RCC 7860 (cell line): ENCODE measurements at places on chromosomes 6 and 20.

GRCh38 chr6:1916334-1917070, 306.8 kb downstream of the FOXC1 start:
- peak; percentile 51 for DNase-seq

GRCh38 chr6:30614843-30615218, 2.2 kb downstream of the PPP1R10 start:
- DNase-seq, result peak; percentile 89

GRCh38 chr6:107624050-107624449, 134.1 kb downstream of the SOBP start:
- no peak for DNase-seq

DNA sequence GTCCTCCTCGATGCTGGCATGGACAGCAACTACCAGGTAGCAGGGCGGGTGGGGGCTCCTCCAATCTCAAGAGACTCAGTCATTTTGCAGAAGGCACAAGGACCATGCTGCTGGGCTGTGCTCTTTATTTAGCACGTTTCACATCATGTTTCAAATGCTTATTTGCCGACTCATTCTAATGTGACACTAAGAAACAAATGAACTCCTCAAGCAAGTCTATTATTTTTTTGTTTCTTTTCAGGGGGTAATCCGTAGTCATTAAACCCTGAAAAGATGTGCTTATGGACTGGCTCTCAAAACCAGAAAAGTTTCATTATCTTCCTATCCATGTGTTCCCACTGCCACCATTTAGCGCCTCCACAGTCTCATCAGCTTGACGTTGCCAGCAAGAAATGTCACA, 92.9 kb downstream of the ANKS1A start:
- DNase-seq, result no peak

DNA sequence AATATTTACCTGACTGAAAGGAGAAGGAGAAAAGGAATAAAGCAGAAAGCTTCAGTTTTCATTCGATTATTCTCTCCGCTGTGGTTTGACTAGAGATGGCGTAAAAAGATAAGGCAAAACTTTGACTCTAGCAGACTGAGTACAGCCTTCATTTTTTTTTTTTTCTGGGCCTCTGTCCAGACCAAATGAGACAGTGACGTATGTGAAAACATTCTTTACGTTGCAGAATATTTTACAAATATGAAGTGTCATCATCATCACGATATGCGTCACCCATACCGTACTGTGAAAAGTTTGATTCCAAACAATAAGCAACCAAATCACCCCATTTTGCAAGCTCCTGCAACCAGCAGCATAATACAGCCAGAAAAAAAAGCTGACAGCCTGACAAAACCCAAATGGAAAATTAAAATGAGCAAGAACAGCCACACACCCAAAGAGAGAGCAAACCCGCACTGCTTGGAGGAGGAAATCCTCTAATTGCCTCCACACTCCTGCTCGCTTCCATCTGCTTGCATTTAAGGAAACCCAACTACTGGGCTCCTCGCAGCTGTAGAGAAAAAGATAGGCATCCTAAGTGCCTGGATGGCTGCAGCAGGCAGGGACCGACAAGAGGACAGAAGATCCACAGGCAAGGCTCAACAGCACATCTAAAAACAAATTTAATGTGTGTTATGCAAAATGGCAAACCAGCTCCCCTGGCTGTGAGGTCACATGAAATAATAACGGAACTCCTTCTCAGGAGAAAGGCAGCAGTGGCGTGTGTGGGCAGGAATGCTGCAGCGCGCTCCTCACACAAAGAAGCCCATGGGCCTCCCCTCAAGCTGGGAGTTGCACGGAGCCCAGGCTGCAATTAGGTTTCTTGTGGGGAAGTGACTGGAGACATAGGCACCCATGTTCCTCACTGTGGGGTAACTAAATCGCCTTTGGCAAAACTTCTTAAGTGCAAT, 113.1 kb downstream of the FYN start:
- DNase-seq, result no peak

- peak; percentile 74 for DNase-seq
Measured at GRCh38 chr6:140485740-140486449, 1111.4 kb upstream of the CITED2 start.

DNA sequence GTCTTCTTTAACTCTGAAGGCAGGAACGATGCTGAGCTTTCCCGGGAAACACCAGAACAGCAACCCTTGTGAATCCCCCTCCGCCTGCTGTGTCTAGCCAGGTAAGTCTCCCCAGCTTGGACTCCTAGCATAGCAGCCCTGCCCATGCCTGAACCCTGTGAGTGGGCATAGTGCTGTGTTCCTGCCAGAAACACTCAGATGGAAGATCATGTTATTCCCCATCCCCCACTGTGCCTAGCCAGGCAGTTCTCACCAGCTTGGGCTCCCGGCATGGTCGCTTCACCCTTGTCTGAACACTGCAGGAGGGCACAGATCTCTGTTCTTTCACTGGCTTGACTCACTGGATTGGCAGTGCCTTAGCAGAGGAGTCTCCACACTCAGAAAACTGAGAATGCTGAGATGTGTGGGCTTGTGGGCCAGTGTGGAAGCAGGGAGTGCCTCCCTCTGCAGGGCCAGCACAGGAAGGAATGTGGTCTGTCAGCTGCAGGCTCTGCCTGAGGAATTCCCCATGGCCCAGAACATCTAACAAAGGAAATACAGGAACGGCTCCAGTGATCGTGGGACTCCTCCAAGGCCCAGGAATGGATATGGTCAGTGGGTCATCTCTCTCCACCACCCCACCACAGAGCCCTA, 440.1 kb upstream of the ADGRB3 start:
- DNase-seq, result peak; percentile 13

- no peak for DNase-seq
Measured at GRCh38 chr6:89842228-89842627, 12.5 kb downstream of the CASP8AP2 start.

DNA sequence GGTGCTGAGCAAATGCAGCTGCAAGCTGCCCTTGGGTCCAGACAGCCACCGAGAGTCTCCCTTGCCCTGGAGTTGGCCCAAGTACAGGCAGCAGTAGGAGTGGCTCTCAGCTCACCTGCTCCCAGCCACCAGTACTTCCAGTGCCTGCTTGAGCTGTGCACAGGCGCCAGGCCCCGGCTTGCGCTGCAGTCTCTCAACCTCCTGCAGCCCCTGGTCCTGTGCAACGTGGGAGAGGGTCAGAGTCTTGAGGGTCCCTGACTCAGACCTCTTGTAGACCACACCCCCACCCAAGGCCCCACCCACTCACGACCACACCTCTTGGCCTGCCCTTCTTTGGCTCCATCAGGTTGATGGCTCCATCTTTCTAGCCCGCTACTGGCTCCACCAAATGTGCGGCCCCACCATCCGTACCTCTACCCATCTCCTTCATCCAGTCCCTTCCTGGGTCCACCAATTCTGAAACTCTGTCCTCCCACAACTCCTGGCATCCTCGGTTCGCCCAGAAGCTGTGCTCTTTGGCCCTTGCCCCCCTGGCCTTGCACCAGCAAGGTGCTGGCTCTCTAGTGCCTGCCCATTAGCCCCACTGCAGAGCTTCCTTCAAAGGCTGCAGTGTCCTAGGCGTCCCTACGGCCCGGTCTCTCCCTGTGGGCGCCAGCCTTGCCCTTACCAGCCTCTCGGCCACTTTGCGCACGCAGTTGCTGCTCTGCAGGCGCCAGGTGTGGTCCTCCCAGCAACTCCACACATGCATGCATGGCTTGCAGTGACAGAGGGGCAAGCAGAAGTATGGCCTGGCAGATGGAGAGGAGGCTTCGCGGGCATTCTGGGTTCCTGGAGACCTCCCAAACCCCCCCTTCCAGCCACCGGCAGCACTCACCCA, 16.5 kb upstream of the SPAG4 start:
- no peak for DNase-seq

DNA sequence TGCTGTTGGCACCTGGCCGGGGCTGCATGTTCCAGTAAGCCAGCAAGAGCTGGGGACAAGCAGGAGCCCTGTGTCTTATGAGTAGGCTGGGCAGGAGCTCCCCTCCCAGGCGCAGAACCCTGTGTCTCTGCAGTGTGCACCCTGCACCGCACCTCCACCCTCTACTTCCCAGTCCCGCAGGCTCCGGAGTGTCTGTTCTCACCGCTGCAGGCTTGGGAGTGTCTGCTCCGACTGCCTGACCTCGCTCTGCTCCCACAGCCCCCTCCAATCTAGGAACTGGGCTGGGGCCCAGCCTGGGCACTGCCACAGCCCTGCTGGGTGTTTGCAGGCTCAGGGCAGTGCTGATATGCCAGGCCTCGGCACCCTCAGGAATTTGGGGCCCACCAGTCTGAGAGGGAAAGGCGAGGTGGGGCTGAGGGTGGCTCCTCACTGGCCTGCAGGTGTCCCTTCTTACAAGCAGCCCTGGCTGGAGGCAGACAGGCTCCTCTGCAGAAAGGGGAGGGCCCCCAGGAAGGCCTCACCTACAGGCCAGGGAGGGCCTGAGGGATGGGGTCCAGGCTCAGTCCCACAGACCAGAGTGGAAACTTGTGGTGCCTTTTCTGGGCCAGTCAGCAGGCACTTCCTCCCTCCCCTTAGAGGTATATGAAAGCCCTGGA, 871.6 kb upstream of the GJE1 start:
- no peak for DNase-seq

DNA sequence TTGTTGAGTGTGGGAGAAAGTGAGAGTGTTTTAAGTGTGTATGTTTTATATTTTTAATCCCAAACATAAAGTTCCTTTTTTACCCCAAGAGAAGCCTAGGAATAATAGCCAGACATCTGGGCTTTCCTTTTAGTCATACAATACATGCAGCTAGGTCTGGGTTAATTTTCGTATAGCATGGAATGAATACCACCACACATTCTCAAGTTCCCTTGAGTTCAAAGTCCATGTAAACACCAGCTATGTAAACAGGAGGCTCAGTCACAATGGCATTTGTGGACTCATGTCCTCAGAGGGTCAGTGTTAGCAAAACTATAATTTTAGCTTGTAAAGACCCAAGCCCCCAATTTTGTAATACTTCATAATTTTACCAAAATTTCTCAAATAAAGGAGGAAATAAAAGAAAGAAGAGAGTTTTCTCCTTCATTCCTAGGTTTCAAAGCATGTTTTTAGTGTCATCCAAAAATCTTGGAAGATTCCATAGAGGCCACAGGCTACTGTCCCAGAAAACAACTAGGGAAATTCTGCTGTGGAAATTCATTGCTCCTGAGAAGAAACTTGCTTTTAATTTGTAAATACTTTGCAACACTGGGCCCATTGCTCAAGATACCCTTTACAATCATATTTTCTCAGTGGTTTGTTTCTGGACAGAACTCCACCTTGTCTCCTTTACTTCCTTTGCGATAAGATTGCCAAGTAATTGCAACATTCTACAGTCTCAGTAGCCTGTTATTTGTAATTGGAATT, 671.2 kb downstream of the COL12A1 start:
- no peak for DNase-seq

DNA sequence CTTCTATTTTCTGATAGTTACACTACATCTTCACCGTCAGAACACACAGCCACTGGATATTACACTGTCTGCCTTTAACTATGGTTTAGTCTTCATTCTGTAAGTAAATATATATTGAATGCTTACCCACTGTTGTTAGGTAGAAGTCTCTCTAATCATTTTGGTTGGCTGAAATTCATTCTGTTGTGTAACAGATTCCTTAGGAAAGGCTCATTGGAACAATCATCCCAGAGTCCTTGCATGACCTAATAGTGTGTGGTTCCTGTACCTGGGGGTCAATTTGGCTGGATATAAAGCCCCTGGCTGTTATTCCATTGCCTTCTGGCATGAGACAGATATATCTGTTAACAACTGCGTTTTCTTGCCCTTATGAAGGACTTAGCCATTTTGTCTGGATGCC, 9.9 kb downstream of the BLOC1S5 start:
- DNase-seq, result no peak

DNA sequence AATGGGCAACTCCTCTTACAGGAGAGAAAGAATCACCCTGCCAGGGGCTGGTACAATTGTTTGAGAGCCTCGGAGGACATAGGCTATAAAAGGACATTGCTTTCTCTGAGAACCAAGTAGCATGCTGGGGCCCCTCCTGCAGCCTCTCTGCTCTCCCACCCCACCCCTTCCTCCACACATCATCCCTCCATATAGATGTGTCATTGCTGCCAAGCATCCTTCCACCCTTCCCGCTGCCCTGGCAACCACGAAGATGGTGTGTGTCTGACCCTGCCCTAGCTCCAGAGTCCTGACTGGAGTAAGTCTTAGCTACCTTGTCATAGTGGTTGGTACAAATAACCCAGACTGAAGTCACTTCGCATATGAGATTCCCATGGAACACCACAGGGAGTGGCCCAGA, 129.7 kb downstream of the SNX5 start:
- DNase-seq, result no peak

- no peak for DNase-seq
Measured at GRCh38 chr6:169223006-169223405, 30.6 kb downstream of the THBS2 start.

DNA sequence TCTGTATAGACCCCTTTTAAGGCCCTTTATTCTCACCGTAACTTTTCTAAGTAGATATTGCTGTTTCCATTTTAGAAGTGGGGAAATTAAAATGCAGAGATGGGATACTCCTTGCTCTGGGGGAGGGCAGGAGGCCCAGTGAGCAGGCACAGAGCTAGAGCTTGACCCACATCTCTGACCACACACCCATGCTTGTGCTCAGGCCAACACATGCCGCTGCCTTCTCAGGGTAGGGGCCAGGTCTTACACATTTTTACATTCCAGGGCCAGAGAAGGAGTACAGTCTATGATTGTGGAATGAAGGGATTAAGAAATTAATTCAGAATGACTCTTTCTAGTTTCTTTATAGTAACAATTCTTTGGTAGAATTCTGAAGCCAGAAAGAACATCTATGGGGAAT, 104.8 kb downstream of the SOBP start:
- DNase-seq, result no peak

DNA sequence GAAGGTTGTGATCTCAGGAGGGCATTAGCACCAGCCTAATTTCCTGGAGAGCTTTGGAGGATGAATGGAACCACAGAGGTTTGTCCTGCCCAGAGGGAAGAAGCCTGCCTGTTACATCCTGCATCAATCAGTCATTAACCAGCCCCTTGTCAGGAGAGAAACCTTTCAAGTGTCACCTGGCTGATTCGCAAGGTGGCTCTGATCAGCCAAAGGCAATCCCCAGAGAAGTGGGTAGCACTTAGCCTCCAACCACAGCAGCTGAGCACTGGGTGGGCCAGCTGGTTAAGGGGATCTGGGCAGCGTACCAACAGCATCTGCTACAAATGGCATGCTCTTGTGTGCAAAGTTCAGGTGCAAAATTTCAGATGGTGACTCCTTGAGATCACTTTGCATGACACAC, 26.9 kb downstream of the ANKEF1 start:
- DNase-seq, result no peak

- no peak for DNase-seq
Measured at GRCh38 chr6:6825193-6825784, 236.8 kb downstream of the LY86 start.

DNA sequence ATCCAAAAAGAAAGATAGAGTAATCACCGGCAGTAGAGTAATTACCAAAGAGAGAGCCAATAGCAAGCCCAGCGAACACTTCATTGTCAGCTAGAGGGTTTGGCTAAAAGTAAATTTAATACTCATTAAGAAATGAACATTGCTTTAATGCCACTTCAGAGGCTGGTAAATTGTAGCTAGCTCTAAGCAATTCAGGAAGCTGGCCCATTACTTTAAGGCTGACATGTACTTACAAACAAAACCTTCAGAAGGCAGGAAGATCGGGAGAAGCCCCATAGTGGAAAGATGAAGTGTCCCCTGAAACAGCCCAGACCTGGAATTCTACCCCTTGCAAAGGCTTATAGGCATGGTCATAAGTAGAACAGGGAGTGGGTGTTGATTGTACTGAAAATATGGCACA, 396.6 kb upstream of the ID4 start:
- no peak for DNase-seq

GRCh38 chr6:36581716-36582115, 12.4 kb upstream of the SRSF3 start:
- no peak for DNase-seq

GRCh38 chr6:160082627-160083026, 39.0 kb upstream of the SLC22A1 start:
- no peak for DNase-seq
